Activated naive CD8-positive, alpha-beta T cell treated with anti-CD3 and anti-CD28 coated beads for 36 hours (primary cell): ENCODE measurements at places on chromosomes 1 and 21. TPM values are rescaled to one million over a fixed set of nuclear protein-coding genes. Genes with fewer than 3 reads are reported as not detected.

- no peaks in the 10 kb centered on the region for H3K4me1 ChIP-seq
- H3K4me3 ChIP-seq: no peak overlapping the region
- peaks cover 23% of the 10 kb centered on the region for H3K36me3 ChIP-seq
- H3K27ac ChIP-seq: no peak overlapping the region
- no peaks in the 10 kb centered on the region for H3K27me3 ChIP-seq
These were observed 288.4 kb downstream of the SMYD3 start for GRCh38 chr1:246218686-246219085.

- peaks cover 23% of the 10 kb centered on the region for H3K4me1 ChIP-seq
- no peak for DNase-seq
- H3K27ac ChIP-seq: no peak overlapping the region
- H3K4me3 ChIP-seq: no peak overlapping the region
- peaks cover 86% of the 10 kb centered on the region for H3K27me3 ChIP-seq
These were observed 2.4 kb upstream of the SIM2 start for GRCh38 chr21:36696390-36697059.

Gene LDLRAD1
- total RNA-seq: not detected

- H3K27ac ChIP-seq: no peak within 1 kb of the TSS
- H3K36me3 ChIP-seq: no peaks in the 10 kb centered on the region
- no peaks in the 10 kb centered on the region for H3K4me1 ChIP-seq
- peaks cover 14% of the 10 kb centered on the region for H3K27me3 ChIP-seq
- no peak within 1 kb of the TSS for H3K4me3 ChIP-seq
These were observed at the start of gene CCDC190 for GRCh38 chr1:162861101-162861500. CCDC190 (minus strand) TSS chr1:162861175; CDS start chr1:162859646, 1,529 bp downstream.

- DNase-seq: no peak
- no peak overlapping the region for H3K27ac ChIP-seq
- peaks cover 7% of the 10 kb centered on the region for H3K4me1 ChIP-seq
These were observed 27.7 kb upstream of the SDE2 start for GRCh38 chr1:226026833-226027232.

DNA sequence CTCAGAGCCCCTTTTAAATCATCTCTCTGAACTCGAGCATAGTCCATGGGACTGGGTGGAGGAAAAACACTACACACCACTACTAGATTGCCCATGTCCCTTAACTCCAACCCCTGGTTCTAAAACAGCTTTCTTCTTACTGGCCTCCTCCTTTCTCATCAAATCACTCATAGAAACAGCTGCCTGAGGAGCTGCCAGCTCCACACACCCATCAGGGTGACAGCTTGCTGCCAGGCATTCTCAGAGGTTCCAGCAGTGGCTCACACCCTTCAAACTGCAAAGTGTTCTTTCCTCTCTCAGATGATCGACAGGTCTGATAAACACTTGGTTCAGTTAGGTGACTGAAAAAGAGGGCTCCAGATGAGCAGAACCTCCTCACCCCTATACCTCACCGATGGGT, 543.0 kb upstream of the PLXNA2 start:
- H3K4me1 ChIP-seq: no peaks in the 10 kb centered on the region
- H3K36me3 ChIP-seq: no peaks in the 10 kb centered on the region
- DNase-seq: no peak
- no peak overlapping the region for H3K4me3 ChIP-seq

DNA sequence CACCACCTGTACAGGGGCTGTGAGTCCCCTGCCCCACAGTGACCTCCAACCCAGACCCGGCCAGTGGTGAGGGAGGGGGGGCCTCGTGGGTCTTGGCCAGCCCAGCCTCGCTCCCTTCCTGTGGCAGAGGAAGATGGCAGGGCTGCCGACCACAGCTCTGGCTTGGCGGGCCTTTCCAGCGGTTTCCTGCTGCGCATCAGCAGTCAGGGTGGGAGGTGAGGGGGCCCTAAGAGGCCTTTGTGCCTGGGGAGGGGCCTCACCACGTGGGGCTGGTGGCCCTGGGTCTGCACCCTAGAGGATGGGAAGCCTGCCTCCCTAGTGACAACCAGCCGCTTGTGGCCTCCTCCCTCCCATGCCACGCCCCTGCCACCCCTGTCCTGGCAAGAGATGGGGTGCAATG, 72.6 kb upstream of the ARHGEF16 start:
- H3K27ac ChIP-seq: no peak overlapping the region
- no peak for DNase-seq
- H3K36me3 ChIP-seq: no peaks in the 10 kb centered on the region
- H3K27me3 ChIP-seq: peaks cover 3% of the 10 kb centered on the region
